ENCODE measurements at places on chromosomes 12 and 14.

- DNase-seq, result no peak
These were observed 123.7 kb downstream of the SLC25A21 start for GRCh38 chr14:37048666-37049071.

GRCh38 chr12:3553681-3554370 lies 62.8 kb downstream of the PRMT8 start:
- DNase-seq, result no peak

- DNase-seq, result peak; percentile 5
These were observed 92.7 kb downstream of the DIP2B start for GRCh38 chr12:50597200-50598195.

- no peak for DNase-seq
These were observed 1085.4 kb downstream of the SLC6A15 start for GRCh38 chr12:83827193-83827592.

GRCh38 chr12:93621986-93622385 lies 49.5 kb downstream of the SOCS2 start:
- DNase-seq, result no peak

GRCh38 chr14:34256223-34256622 lies 205.8 kb downstream of the SPTSSA start:
- DNase-seq, result no peak

- DNase-seq, result peak; percentile 36
These were observed 43.4 kb upstream of the CFAP54 start for GRCh38 chr12:96445691-96446583.

- no peak for DNase-seq
These were observed 7.9 kb upstream of the KLRB1 start for GRCh38 chr12:9615420-9616136.
